ENCODE measurements at places on chromosomes 3 and 15. TPM values are rescaled to one million over a fixed set of nuclear protein-coding genes. Genes with fewer than 3 reads are reported as not detected.

CCDC39 gene
- not detected for total RNA-seq

MRPL3 gene
- 86.9 TPM for total RNA-seq

CMSS1 gene
- 19.4 TPM for total RNA-seq

CX3CR1 gene
- total RNA-seq, result 0.36 TPM

SLC22A14 gene
- not detected for total RNA-seq

ZBTB11 gene
- total RNA-seq, result 20.5 TPM

SHC4 gene
- total RNA-seq, result 2.1 TPM

- H3K4me1 ChIP-seq, result no peaks in the 10 kb centered on the region
- no peaks in the 10 kb centered on the region for H3K27me3 ChIP-seq
- no peak overlapping the region for H3K27ac ChIP-seq
- no peak for DNase-seq
- H3K4me3 ChIP-seq, result no peak overlapping the region
Measured at GRCh38 chr3:11401434-11401833, 129.2 kb downstream of the ATG7 start.

GRCh38 chr3:141656771-141657170 lies 81.3 kb upstream of the RNF7 start:
- H3K4me3 ChIP-seq, result no peak overlapping the region
- H3K27me3 ChIP-seq, result no peaks in the 10 kb centered on the region
- H3K36me3 ChIP-seq, result no peaks in the 10 kb centered on the region
- H3K4me1 ChIP-seq, result no peaks in the 10 kb centered on the region

DNA sequence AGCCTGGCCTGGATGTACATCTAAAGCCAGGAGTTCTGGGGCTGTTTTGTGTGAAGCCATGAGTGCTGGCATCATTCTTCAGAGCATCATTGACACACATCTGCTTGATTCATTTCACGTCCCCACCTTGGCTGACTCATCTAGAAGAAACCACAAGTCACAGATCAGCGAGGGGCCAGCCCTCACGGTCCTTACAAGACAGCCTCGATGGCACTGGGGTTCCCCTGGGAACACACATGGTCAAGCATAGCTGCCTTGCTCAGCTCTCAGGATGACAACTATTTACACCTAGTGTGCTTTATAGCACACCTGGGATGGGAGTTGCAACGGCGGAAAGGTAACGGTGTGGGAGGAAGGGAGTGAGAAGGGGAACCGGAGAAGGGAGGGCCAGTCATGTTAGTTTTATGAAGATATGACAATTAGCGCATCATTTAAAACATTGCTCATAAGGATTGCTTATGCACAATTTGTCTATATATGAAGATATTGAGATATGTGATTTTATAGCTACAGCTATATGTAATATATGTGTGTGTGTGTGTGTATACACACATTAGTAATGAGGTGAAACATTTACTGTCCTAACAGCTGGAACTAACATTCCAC lies 227.1 kb downstream of the RPLP1 start:
- no peak overlapping the region for H3K27ac ChIP-seq
- H3K27me3 ChIP-seq, result no peaks in the 10 kb centered on the region
- H3K4me3 ChIP-seq, result no peak overlapping the region
- H3K4me1 ChIP-seq, result no peaks in the 10 kb centered on the region

DNA sequence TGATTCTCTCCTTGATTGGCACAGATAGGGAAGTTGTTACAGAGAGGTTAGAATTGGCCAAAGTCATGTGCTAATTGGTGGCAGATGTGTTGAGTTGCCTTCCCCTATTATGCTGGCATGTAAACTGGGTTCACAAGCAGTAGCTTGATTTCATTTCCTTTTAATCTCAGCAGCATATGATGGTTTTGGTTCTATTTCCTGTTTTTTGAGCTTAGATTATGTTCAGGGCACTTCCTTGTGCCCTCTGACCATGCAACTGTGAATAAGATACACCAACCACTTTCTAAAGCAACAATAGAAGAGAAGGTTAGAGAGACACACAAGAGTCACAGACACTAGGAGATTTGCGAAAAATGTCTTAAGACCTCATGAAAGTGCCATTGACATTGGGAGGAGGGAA lies 16.5 kb downstream of the HPS3 start:
- no peaks in the 10 kb centered on the region for H3K27me3 ChIP-seq
- H3K36me3 ChIP-seq, result no peaks in the 10 kb centered on the region

DNA sequence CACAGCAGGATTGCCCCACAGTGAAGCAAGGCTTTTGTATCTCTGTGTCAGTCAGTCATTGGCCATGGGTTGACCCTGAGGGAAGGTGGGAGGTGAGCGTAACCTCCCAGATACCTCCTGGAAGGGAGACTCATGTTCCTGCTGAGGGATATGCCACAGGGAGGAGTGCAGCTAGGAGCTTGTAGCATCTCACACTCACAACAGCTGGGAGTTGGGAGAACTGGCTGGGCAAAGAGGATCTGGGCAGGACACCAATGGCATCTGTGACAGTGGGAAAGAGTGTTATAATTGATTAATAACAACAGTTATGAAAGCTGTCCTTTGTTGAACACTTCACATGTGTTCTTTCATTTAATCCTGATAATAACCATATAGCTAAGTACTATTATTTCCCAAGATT lies 171.0 kb downstream of the TLE3 start:
- no peak for DNase-seq
- no peak overlapping the region for H3K27ac ChIP-seq
- H3K4me3 ChIP-seq, result no peak overlapping the region
- no peaks in the 10 kb centered on the region for H3K36me3 ChIP-seq
- no peaks in the 10 kb centered on the region for H3K4me1 ChIP-seq

DNA sequence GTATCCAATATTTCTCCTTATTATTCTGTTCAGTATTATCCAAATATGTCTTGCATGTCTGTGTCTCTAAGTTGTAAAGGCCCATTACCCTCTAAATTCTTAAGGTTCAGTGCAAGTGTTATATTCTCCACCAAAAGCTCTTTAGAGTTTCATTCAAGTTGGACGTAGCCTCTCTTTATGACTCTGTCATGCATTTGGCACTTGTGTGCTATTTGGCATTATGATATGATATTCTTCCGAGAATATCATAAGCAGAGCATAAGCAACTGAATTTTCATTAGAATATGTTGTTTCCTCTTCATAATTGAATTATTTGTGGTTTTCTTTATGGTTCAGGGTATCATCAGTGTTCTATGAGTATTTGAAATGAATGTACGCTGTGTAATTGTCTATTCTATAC lies 594.2 kb downstream of the NAALADL2 start:
- no peak overlapping the region for H3K27ac ChIP-seq
- no peak overlapping the region for H3K4me3 ChIP-seq
- DNase-seq, result no peak
- no peaks in the 10 kb centered on the region for H3K36me3 ChIP-seq
- H3K27me3 ChIP-seq, result no peaks in the 10 kb centered on the region

DNA sequence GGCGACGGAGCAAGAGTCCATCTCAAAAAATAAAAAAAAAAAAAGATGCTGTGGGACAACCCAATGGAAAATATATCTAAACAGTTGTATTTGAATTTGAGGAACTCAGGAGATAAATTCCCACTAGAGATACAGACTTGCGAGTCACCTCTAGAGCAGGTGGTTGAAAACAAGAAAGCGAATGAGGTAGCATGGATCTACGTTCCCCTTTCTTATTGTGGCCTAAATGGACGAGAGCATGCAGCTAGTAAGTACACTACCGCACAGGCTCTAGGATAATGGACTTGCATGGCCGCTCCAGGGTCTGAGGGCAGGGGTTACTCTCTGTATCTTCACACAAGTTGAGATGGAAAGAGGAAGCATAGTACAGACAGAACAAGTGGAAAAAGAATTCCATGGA lies 63.5 kb upstream of the TGFBR2 start:
- H3K36me3 ChIP-seq, result no peaks in the 10 kb centered on the region
- no peak overlapping the region for H3K27ac ChIP-seq
- H3K27me3 ChIP-seq, result no peaks in the 10 kb centered on the region
- no peak overlapping the region for H3K4me3 ChIP-seq
- H3K4me1 ChIP-seq, result no peaks in the 10 kb centered on the region
- no peak for DNase-seq

- H3K4me1 ChIP-seq, result no peaks in the 10 kb centered on the region
- H3K27me3 ChIP-seq, result no peaks in the 10 kb centered on the region
- H3K36me3 ChIP-seq, result no peaks in the 10 kb centered on the region
- peak; percentile 79 for DNase-seq
Measured at GRCh38 chr3:102229062-102229655, 205.7 kb upstream of the ZPLD1 start.

- peaks cover 19% of the 10 kb centered on the region for H3K4me1 ChIP-seq
- no peak overlapping the region for H3K4me3 ChIP-seq
Measured at GRCh38 chr3:195914648-195915473, 6.5 kb upstream of the TNK2 start.

GRCh38 chr3:132564070-132564465 lies 33.0 kb upstream of the ACKR4 start:
- no peaks in the 10 kb centered on the region for H3K4me1 ChIP-seq
- H3K27ac ChIP-seq, result no peak overlapping the region
- no peak overlapping the region for H3K4me3 ChIP-seq
- H3K27me3 ChIP-seq, result no peaks in the 10 kb centered on the region
- H3K36me3 ChIP-seq, result no peaks in the 10 kb centered on the region

- no peak overlapping the region for H3K27ac ChIP-seq
- no peaks in the 10 kb centered on the region for H3K36me3 ChIP-seq
- H3K4me1 ChIP-seq, result no peaks in the 10 kb centered on the region
- peak; percentile 53 for DNase-seq
Measured at GRCh38 chr15:25176616-25176923, 221.8 kb downstream of the SNRPN start.

DNA sequence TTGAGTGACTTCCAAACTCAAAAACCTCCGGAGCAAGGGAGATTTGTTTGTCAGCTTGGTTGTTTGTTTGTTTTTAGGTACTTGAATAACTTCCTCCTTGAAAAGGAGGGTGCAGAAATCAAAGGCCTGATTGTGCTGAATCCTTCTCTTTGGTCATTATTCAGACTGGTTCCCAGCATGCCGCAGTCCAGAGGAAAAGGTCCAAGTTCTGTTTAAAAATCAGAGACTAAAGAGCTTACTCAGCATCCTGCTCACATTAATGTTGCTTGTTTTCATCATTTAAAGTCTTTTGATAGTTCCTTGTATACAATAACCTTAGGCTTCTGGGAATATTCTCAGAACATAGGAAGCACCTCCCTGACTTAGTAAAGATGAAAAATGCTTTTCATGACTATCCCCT lies 982 bp upstream of the SCG3 start:
- DNase-seq, result no peak
- H3K4me1 ChIP-seq, result peaks cover 8% of the 10 kb centered on the region
- no peaks in the 10 kb centered on the region for H3K27me3 ChIP-seq
- no peak overlapping the region for H3K27ac ChIP-seq

GRCh38 chr3:72960812-72961518 lies 35.6 kb upstream of the PPP4R2 start:
- H3K4me3 ChIP-seq, result no peak overlapping the region
- no peak for DNase-seq
- H3K27me3 ChIP-seq, result no peaks in the 10 kb centered on the region

DNA sequence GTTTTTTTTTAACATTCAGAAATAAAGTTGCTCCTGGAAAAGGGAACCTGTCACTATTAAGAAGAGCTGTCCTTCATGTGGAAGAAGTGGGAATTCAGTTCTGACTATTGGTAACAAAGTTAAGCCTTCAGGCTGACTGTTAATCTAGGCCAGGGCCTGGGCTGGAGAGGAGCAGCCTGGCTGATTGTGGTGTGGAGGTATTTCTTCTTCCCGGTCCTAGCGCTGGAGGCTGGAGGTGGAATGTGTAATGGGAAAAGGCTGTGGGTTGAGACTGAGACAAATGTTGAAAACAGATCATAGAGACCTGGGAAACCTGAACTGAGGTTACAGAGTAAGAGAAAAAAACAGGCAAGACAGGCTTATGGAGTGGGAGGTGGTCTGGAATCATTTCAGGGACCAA lies 23.8 kb upstream of the SH3BP5 start:
- H3K4me3 ChIP-seq, result no peak overlapping the region
- H3K4me1 ChIP-seq, result no peaks in the 10 kb centered on the region
- no peaks in the 10 kb centered on the region for H3K36me3 ChIP-seq

GRCh38 chr3:177179281-177180067 lies 17.8 kb downstream of the TBL1XR1 start:
- H3K27me3 ChIP-seq, result no peaks in the 10 kb centered on the region
- no peaks in the 10 kb centered on the region for H3K36me3 ChIP-seq
- peaks cover 53% of the 10 kb centered on the region for H3K4me1 ChIP-seq
- H3K27ac ChIP-seq, result no peak overlapping the region
- no peak for DNase-seq

DNA sequence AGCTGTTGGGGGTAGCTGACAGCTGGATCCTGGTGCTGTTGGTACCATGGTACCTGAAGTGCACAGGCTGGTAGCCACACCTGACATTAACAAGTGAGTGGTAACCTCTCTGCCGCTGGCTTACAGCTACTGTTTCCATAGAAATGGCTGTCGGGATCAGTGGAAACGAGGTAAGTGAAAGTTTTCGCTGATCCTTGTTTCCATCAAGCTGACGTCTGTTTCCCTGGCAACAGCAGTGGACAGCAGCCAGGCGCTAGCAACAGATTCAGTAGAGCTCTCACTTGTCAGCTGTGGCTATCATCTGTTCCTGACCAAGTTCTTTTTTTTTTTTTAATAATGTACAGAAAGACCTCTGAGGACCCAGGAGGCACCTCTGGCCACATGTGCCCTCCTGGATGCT lies 166.2 kb downstream of the CHDH start:
- no peaks in the 10 kb centered on the region for H3K27me3 ChIP-seq
- no peaks in the 10 kb centered on the region for H3K36me3 ChIP-seq
- no peak overlapping the region for H3K4me3 ChIP-seq
- no peaks in the 10 kb centered on the region for H3K4me1 ChIP-seq
- DNase-seq, result peak; percentile 79

GRCh38 chr3:30547716-30548115 lies 58.7 kb upstream of the TGFBR2 start:
- H3K27me3 ChIP-seq, result no peaks in the 10 kb centered on the region
- H3K4me3 ChIP-seq, result no peak overlapping the region
- H3K36me3 ChIP-seq, result no peaks in the 10 kb centered on the region
- no peak for DNase-seq
- peaks cover 4% of the 10 kb centered on the region for H3K4me1 ChIP-seq
- no peak overlapping the region for H3K27ac ChIP-seq

- no peaks in the 10 kb centered on the region for H3K4me1 ChIP-seq
- H3K4me3 ChIP-seq, result no peak overlapping the region
- no peaks in the 10 kb centered on the region for H3K36me3 ChIP-seq
- H3K27ac ChIP-seq, result no peak overlapping the region
- H3K27me3 ChIP-seq, result no peaks in the 10 kb centered on the region
Measured at GRCh38 chr3:45332493-45332892, 55.9 kb upstream of the LARS2 start.

- no peaks in the 10 kb centered on the region for H3K4me1 ChIP-seq
- H3K36me3 ChIP-seq, result no peaks in the 10 kb centered on the region
- no peak overlapping the region for H3K4me3 ChIP-seq
- DNase-seq, result no peak
Measured at GRCh38 chr15:54803134-54803808, 393.5 kb downstream of the RSL24D1 start.

DNA sequence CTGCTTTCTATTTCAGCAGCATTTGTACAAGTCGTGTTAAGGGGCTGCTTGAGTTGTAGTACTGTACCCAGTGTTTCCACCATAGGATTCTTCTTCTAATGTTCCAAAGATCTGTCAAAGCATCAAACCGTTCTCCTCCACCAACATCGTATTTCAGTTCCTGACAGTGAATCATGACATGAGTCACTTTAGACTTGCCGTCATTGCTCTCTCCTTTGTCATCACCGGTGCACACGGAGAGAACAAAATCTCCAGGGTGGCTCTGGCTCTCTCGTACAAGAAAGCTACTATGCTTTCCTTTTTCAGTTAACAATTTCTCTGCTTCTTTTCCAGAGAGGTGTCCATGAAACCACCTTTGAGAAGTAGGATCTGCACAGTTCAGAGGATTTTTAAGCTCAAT lies 270.9 kb upstream of the CCDC54 start:
- no peaks in the 10 kb centered on the region for H3K4me1 ChIP-seq
- no peaks in the 10 kb centered on the region for H3K36me3 ChIP-seq
- H3K4me3 ChIP-seq, result no peak overlapping the region
- H3K27ac ChIP-seq, result no peak overlapping the region
- no peaks in the 10 kb centered on the region for H3K27me3 ChIP-seq
